ENCODE measurements at places on chromosomes 7 and 10.

- no peak for DNase-seq
Observed at GRCh38 chr7:45657136-45657889, 83.1 kb downstream of the ADCY1 start.

- DNase-seq = no peak
Observed at GRCh38 chr7:147265528-147265927, 1148.9 kb downstream of the CNTNAP2 start.

DNA sequence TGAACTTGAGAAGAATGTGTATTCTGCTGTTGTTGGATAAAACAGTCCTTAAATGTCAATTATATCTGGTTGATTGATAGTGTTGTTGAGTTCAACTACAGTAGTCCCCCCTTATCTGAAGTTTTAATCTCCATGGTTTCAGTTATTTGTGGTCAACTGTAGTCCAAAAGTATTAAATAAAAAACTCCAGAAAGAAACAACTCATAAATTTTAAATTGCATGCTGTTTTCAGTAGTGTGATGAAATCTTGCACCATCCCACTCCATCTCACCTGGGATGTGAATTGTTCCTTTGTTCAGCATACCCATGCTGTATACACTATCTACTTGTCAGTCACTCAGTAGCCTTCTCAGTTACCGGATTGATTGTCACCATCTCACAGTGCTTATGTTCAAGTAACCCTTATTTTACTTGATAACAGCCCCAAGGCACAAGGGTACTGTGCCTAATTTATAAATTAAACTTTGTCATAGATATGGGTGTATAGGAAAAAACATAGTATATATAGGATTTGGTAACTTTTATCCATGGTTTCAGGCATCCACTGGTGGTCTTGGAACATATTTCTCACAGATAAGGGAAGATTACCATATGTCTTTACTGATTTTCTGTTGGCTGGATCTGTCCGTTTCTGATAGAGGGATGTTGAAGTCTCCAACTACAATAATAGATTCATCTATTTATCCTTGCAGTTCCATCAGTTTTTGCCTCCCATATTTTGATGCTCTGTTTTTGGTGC is 57.1 kb downstream of the AOAH start:
- DNase-seq = no peak

GRCh38 chr7:113368256-113368655 is 249.9 kb upstream of the SMIM30 start:
- no peak for DNase-seq

GRCh38 chr10:125116652-125117310 is 43.6 kb downstream of the CTBP2 start:
- no peak for DNase-seq

DNA sequence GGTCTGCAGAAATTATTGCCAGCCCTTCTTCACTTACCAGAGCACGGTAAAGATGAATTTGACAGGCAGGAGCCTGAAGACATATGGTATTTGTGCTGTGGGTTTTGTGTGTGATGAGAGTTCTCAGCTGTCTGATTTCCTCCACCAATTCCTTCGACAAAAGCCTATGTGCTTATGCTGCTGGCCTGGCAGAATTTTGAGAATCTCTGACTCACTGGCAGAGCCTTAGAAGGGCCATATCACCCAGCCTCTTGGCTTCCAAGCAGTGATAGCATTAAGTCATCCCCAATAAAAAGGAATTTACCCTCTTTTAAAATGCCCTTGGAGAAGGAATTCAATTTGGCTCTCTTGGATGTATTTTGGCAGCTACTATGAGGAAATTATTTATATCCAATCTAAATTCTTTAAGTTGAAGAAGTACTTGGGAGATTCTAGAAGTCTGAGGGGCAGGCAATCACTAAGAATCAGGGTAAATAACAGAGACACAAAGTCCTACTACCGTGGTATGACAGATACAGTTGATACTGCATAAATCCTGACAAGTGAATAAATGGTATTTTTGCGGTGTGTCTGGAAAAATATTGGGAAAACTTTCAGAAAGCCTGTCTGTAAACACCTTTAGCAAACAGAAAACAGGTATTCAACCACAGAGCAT is 68.6 kb upstream of the EFCAB10 start:
- no peak for DNase-seq

DNA sequence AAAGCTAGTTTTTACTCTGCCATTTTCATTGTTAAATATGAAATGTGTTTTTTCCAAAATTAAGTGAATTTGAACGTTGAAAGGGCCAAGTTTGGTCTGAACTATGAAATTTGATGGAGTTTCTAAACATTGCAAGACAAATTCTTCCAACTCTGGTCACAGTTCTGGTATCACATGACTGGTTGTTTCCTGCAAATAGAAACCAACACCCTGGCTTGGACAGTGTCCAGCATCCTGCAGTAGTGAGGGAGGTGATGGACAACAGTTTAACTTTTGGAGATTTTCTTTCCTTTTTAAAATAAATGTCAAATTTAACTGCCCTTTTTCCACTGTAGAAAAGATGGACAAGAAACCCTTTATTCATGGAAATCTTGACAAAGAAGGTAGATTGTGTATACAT is 54.8 kb upstream of the AGBL3 start:
- no peak for DNase-seq

- DNase-seq = peak; percentile 37
Observed at GRCh38 chr7:93890041-93890463, 501 bp downstream of the TFPI2 start.

DNA sequence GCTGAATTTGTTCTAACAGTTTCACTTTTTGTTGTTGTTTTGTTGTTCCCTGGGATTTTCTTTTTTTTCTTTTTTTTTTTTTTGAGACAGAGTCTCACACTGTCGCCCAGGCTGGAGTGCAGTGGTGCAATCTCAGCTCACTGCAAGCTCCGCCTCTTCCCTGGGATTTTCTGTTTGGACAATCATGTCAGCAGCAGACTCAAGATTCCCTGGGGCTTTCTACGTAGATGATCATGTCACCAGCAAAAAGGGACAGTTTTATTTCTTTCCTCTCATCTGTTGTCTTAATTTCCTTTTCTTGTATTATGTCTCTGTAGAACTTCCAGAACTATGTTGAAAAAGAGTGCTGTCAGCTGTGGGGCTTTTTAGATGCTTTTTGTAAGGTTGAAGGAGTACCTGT is 241.4 kb downstream of the TNS3 start:
- no peak for DNase-seq

GRCh38 chr7:44217223-44217714 is 16.5 kb downstream of the YKT6 start:
- DNase-seq = no peak

DNA sequence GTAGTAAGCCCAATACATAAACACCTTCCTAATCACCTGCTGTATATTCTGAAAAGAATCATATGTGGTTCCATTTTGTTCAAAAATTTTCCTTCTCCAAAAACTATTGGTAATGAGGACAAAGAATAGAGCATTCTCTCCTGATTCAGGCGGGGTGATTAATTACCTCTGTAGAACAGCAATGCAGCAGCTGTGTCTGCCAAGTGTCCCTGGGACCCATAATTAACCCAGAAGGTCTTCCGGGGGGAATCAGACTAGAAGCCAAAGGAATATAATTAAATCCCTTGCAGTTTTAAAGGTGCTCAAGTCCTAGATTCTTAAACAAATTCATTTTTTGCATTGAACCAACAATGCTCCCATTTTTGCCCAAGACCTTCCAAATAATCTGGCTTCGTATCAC is 60.3 kb upstream of the ABLIM1 start:
- no peak for DNase-seq

- peak; percentile 3 for DNase-seq
Observed at GRCh38 chr7:15326044-15326644, 235.7 kb downstream of the AGMO start.

DNA sequence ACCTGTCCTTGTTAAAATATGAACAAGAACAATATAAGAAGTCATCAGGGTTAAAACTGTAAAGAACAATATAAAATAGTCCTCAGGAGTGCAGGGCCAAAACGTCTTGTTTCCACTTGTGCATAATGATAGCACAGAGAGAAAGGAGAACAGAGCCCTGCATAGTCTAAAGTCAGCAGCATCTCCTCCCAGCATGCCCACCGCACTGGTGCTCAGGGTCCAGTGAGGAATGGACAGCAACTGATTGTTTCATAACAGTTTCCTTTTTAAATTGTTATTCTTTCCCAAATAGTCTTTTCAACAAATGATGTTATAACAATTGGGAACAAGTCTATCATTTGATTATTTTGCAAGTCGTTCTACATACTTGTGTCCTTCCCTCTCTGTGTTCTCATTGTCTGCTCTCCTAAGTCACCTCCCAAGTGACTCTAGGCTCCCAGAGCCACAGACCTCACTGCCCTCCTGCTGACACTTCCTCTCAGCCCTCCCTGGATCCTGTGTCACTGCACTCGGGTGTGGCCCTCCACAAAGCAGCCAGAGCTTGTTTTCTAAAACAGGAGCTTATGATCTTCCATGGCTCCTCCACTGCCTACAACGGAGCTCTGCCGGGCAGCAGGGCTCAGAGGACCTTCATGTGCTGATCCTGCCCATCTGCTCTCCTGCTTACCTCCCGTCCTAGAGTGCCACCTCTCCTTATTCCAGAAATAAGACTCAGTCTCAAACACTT is 27.6 kb downstream of the COBL start:
- no peak for DNase-seq

DNA sequence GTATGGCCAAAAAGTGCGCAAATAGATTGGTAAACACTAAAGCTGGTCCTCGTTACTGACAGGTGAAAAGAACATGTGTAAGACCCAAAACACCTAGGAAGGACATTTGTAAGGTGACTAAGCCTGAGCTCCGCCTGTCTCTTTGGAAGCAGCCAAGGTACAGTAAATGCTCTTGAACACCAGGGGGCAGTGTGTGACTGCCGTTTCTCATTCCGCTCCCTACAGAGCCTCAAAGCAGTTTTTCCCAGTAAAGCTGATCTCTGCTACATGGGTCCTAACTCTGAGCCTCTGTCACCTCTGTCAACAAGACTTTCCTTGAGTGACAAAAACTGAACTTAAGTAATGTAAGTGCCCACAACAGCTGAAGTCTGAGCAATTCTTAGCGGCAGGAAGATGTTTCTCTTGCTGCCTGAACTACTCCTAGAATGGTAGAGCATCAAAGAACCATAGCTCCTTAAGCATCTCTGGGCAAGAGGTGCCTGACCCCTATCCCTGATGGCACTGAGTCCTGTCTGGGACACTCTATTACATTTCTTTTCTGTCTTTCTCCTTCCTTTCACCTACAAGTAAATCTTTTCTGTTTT is 238.0 kb upstream of the INHBA start:
- DNase-seq = peak; percentile 73

DNA sequence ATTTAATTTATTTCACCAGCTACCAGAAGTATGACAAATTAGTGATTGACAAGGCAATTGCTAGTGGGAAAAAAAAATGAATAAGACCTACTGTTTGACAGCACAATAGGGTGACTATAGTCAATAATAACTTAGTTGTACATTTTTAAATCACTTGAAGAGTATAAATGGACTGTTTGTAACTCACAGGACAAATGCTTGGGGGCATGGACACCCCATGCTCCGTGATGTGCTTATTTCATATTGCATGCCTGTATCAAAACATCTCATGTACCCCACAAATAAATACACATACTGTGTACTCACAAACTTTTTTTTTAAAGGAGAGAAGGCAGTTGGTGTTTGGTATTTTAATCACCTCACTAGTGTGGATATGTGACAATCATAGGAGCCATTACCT is 181.1 kb downstream of the CACNB2 start:
- DNase-seq = no peak

- no peak for DNase-seq
Observed at GRCh38 chr10:130767116-130767730, 544.3 kb downstream of the TCERG1L start.

DNA sequence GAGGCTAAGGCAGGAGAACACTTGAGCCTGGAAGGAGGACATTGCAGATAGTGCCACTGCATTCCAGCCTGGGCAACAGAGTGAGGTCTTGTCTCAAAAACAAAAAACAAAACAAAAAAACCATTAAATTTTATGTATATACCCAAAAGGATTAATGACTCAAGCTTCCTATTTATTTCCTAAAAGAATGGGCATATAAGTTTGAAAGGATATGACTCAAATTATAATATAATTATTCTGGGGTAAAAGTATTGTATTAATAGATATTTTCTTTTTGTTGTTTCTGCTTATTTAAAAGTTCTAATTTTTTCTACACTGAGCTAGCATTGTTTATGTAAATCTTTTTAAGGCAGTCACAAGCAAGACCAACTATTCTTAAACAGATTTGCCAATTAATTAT is 42.2 kb upstream of the CABCOCO1 start:
- no peak for DNase-seq

- no peak for DNase-seq
Observed at GRCh38 chr7:43077732-43078391, 34.6 kb upstream of the HECW1 start.

DNA sequence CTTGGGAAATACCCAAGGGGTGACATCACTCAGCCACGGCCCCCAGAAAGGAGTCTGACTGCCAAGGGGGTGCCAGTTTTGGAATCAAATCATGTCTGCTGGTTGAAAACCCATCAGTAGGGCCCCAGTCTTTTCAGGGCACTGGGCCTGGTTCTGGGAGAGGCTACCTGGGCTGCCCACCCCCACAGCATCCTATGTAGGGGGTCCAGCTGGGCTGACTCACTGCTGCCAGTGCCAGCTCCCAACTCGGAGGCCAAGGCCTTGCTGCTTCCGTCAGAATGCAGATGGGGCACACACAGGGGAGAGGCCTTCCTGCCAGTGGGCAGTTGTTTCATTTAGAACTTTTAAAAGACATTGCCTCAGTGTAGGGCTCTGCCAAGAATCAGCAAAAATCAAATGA is 39.5 kb upstream of the DMBT1 start:
- no peak for DNase-seq

- no peak for DNase-seq
Observed at GRCh38 chr10:130230036-130230435, 93.8 kb downstream of the GLRX3 start.

GRCh38 chr10:126561294-126561920 is 109.1 kb downstream of the C10orf90 start:
- DNase-seq = no peak

GRCh38 chr7:17299483-17299991 is 1.1 kb downstream of the AHR start:
- DNase-seq = no peak

GRCh38 chr7:120732256-120732655 is 125.7 kb downstream of the TSPAN12 start:
- DNase-seq = no peak

- no peak for DNase-seq
Observed at GRCh38 chr10:7945469-7946187, 108.9 kb upstream of the GATA3 start.

DNA sequence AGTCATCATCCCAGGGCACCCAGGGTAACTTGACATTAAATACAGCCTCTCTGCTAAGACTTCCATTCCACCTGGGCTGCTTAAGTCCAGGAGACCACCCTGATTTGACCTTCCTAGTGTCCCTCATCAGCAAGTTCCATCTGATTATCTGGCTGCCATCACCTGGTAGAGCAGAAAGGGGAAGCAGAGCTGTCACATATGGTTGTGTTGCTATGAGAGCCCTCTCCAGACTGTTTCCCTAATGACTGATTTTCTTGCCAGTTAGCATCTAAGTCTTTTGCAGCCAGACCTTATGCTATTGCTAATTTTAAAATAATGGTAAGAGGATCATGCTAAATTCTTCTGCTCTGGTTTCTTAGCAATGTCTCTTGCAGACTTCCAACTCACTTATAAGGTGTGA is 38.7 kb downstream of the KCNH2 start:
- DNase-seq = no peak

GRCh38 chr10:3902054-3902808 is 117.2 kb upstream of the KLF6 start:
- DNase-seq = peak; percentile 73

Data from GM13976 (cell line).